ENCODE measurements at places on chromosomes 2 and 18. TPM values are rescaled to one million over a fixed set of nuclear protein-coding genes. Genes with fewer than 3 reads are reported as not detected.

The LIPG gene
- 56.7 TPM for polyA plus RNA-seq

DNA sequence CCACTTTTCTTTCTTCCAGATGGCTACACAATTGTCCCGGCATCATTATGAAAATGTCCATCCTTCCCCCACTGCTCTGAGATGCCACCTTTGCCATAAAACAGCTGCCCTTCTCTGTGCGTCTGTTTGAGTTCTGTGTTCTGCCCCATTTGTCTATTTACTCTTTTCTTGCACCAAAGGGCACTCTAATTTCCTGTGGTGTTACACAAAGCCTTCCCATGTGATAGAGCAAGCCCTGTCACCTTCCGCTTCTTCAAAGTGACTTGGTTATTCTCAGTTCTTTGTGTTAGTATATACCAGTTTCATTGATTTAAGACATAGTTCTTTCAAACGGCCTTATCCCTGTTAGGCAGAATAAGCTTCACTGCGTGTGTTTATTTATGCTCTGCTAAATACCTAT lies 84.1 kb downstream of the FBXO15 start:
- no peak for DNase-seq

The RAB1A gene
- 268 TPM for polyA plus RNA-seq

The UGT1A5 gene
- not detected for polyA plus RNA-seq

The ALLC gene
- not detected for polyA plus RNA-seq

The NT5DC4 gene
- 0.12 TPM for polyA plus RNA-seq

Data from right renal cortex interstitium (tissue), 3 donors.